Inflammatory macrophage treated with lipopolysaccharide for 4 hours (primary cell): ENCODE measurements at places on chromosomes 7 and 10.

DNA sequence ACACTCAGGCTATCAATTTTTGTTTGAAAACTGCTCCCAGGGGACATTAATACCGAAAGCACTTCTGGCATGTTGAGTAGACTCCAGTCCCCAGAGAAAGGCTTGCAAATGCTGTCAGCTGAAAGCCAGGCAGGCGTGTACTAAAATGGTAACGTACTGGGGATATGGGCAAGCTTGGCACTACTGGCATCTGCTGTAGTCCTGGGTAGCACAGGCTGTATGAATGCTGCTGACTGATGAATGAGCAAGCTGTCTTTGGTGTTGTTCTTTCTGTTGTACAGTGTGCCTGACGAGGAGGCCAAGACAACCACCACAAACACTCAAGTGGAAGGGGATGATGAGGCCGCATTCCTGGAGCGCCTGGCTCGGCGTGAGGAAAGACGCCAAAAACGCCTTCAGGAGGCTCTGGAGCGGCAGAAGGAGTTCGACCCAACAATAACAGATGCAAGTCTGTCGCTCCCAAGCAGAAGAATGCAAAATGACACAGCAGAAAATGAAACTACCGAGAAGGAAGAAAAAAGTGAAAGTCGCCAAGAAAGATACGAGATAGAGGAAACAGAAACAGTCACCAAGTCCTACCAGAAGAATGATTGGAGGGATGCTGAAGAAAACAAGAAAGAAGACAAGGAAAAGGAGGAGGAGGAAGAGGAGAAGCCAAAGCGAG lies 53.5 kb upstream of the AGBL3 start:
- DNase-seq = peak; percentile 23

- no peak for DNase-seq
Observed at GRCh38 chr10:119505588-119506315, 36.8 kb downstream of the RGS10 start.

DNA sequence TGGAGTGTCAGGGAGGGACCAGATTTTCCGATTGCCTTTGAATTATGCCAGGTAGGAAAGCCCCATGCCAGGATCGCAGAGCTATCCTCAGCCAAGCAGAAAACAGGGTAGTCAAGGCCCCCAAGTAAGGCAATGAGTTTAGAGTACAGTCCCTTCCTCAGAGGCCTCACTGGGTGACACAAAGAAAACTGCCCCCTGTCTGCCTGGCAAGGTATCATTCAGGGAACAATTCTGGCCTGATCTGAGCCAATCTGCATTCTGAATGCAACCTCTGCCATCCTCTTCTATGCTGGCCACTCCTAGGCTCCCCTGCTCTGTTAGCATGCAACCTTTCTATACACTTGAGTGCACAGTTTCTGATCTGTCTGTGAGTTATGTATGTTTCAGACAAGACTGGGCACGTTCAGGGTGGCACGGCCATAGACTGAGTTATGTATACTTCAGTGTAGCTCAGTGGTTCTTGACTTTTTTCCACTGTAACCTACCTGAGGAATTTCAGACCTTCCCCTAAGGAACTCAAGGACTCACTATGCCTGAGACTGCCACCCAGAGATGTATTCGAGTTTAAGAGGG lies 336.8 kb downstream of the PLXNA4 start:
- no peak for DNase-seq

DNA sequence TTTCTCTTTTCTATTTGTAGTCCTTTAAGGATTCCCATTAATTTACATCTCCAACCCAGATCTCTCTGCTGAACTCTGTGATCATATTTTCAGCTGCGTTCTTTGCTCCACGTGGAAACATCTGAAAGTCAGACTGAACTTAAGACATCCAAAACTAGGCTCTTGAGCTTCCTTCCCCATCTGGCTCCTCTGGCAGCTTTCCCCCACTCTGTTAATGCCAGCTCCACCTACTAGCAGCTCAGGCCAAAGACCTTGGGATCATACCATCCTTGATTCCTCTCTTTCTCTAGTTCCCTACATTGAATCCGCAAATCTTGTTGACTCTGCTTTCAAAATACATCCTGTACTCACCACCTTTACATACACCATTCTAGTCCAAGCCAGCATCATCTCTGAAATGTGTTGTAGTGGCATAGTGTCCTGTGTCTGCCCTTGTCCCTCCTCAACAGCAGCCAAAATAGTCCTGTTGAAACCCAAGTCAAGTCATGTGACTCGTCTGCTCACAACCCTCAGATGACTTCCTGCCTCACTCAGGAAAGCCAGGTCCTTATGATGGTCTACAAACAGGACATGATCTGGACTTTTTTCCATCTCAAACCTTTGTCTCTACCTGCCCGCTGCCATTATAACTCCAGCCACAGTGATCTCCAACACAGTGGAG lies 7.0 kb downstream of the REEP3 start:
- no peak for DNase-seq

DNA sequence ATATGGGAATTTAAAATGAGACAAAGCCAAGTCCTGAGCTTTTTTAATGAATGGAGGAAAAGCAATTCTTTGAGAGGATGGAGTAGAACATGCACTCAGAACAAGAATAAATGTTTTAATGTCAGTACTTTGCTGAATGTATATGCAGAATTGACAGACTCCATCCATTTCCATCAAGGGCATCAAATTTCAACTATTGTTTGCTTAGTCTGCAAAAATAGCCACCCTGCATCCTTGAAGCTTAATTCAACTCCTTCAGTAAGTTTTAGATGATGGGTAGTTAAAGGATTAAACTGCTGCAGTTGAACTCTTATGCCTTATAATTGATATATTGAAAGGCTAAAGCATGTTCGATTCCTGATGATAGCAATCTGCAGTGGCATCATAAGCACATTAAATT lies 99.7 kb upstream of the IFRD1 start:
- DNase-seq = no peak
